ENCODE measurements at places on chromosomes 4 and X. TPM values are rescaled to one million over a fixed set of nuclear protein-coding genes. Genes with fewer than 3 reads are reported as not detected.

RASGEF1B gene
- 4.4 TPM for total RNA-seq

TCP11X2 gene
- not detected for total RNA-seq

UGT2A1 gene
- total RNA-seq = not detected

TSPAN7 gene
- total RNA-seq = 22.2 TPM

DGKK gene
- total RNA-seq = not detected

TKTL2 gene
- total RNA-seq = not detected

NPY1R gene
- 0.19 TPM for total RNA-seq

SEPTIN11 gene
- 56.0 TPM for total RNA-seq

PAGE2B gene
- not detected for total RNA-seq

GCNA gene
- 0.56 TPM for total RNA-seq

AFF2 gene
- 0.06 TPM for total RNA-seq

FRMPD4 gene
- total RNA-seq = 2.4 TPM

ADRA2C gene
- 7.7 TPM for total RNA-seq

ADAMTS3 gene
- 0.25 TPM for total RNA-seq

MAD2L1 gene
- 2.1 TPM for total RNA-seq

HOPX gene
- total RNA-seq = 3.6 TPM

TASL gene
- 0.47 TPM for total RNA-seq

CXorf65 gene
- not detected for total RNA-seq

TLR3 gene
- 2.8 TPM for total RNA-seq

IQCM gene
- total RNA-seq = not detected
